ENCODE measurements at places on chromosomes 11 and 22. TPM values are rescaled to one million over a fixed set of nuclear protein-coding genes. Genes with fewer than 3 reads are reported as not detected.

DNA sequence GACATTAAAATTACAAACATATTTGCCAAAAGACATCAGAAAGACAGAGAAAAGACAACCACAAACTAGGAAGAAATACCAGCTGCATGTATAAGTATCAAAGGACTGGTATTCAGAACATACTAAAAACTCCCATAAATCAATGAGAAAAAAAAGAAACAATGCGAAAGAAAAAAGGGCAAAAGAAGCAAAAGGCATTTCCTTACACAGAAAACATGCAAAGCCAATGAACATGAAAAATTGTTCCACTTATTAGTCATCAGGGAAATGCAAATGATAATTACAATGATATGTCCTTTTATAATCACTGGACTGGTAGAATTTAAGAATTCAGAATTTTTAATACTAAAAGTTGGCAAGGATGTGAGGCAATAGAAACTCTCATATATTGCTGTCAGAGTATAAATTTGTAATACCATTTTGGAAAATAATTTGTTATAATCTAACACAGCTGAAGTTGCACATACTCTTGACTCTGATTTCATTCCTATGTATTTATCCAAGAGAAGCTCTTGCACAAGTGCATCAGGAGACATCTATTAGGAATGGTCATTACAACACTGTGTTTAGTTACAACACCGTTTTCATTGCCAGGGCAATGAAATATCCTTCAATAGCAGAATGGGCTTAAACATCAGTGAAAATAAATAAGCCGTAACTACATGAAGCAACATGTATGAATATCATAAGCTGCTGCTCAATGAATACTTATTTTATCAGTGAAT lies 279.7 kb downstream of the SWAP70 start:
- DNase-seq = peak; percentile 64

CRYBB2 gene
- total RNA-seq = not detected

CCDC82 gene
- 26.2 TPM for total RNA-seq

CARNS1 gene
- 0.23 TPM for total RNA-seq

DNA sequence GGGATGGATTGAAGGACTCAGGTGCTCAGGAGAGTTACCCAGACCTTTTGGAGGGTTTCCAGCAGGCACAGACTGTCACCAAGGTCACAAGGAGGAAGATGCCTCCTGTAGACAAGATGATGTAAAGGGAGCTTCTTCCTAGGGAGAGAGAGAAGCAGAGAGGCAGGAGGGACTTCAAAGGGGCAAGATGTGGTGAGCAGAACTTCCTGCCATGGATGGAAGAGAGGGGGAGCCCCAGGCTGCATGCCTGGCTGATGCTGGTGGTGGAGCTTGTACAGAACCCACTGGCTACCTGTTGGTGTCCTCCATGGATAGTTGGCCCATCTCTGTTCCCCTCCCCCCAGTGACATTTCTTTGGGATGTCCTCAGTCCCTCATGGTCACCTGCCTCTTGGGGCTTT lies 4.2 kb downstream of the HEPN1 start:
- DNase-seq = no peak

GRCh38 chr11:125674210-125674609 lies 6.4 kb downstream of the ACRV1 start:
- DNase-seq = no peak

DNA sequence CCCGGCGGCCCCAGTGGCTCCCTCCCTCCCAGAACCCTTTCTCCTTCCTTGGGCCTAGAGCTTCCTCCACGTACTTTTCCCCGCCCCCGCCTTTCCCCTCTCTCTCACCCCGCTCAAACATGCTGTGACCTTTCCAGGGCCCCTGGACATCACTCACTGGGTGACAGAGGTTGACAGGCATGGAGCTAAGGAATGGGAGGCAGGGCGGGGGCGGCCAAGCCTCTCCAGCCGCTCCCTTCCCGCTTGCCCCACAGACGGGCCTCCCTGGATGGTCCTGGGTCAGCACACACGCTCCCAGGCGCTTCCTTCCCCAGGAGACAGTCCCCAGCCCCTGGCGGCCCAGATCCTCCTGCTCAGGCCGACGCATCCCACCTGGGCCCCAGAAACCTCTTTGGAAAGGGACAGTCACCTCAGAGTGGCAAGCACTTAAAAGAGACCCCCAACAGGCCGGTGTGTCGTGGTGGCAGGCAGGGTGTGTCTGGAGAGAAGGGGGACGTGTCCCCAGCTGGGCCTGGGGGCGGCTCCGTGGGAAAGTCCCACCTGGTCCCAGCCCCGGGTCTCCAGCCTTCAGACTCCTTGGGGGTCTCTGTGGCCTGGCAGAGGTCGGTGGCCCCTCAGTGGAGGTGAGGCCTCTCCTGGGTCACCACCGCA lies 8.8 kb downstream of the H19 start:
- DNase-seq = no peak

Measured in astrocyte (in vitro differentiated cells and primary cell).